ENCODE measurements at places on chromosomes 5 and 9.

DNA sequence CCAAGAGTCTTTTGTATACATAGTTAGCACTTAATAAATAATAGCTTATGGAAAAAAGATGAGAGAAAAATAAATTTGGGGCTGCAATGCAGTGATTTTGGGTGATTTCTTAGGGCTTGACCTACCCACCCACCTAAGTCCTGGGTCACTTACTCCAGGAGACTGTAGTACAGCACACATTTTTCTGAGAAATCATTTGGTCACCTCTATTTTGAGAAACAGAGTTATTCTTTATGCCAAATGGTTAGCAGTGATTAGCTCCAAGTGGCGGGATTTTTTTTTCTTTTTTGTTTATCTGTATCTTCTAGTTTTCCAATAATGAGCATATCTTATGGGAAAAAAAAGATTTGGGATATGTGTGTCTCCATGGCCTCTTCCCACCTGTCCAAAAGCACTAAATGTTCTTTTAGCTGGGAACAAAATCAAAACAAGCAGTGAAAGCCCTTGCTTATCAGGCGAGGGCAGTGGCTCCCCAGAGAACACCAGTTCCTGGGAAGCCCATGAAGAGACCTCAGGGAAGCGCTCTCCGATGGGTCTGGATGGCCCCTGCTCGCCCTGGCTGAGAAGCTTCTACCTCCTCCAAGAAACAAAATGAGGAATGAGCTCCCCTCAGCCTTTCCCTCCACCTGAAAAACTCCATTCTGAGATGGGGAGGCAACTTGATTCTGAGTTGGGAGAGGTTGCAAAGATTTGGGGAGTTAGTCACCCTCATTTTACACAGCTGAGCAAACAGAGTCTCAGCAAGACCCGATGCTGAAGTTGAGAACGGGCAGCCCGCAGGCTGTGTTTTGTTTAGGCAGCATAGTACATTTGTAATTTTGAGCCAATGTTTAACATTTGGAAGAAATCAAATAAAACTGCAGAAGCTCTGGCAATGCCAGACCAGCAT, 69.9 kb downstream of the CYFIP2 start:
- no peak for DNase-seq

GRCh38 chr5:157670662-157671591, at the start of gene C5orf52:
Gene C5orf52 (plus strand): TSS chr5:157671533. CDS start chr5:157671615, 82 bp downstream.
- DNase-seq: no peak

GRCh38 chr9:127634698-127635097, 22.6 kb downstream of the STXBP1 start:
- DNase-seq: no peak

GRCh38 chr9:80375477-80375876, 803.7 kb downstream of the TLE4 start:
- DNase-seq: no peak

All from effector CD4-positive, alpha-beta T cell (primary cell).